Ureter (tissue), 1 donor: ENCODE measurements at places on chromosomes 1 and 21. TPM values are rescaled to one million over a fixed set of nuclear protein-coding genes. Genes with fewer than 3 reads are reported as not detected.
A peak's percentile ranks its signal among the peaks of the same experiment; 100 is the strongest.

DNA sequence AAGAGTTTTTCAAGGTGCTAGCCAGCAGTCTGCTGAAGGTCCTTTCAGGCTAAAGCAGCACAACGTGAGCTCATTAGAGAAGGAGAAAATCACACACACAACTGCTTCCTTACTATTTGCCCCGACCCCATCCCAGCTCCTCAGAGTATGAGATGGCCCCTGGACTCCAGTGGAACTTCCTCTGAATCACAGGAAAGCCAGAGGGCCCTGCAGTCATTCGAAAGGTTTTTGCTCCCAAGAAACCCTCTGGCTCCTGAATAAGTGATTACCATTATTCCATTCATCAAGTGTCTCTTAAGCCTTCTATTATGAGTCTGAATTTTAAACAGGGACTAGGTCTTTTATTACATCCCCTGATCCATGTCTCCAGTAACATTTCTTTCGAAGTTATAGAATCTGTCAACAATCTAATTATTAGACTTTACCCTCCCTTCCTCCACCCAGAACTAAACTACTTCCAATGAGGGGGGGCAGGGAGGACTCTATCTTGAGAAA lies 14.6 kb downstream of the SIPA1L2 start:
- no peak for DNase-seq

The XPR1 gene
- total RNA-seq: 66.2 TPM

GRCh38 chr1:205032508-205032907 lies 10.5 kb upstream of the CNTN2 start:
- no peak for DNase-seq

GRCh38 chr1:29551123-29551936 lies 315.0 kb downstream of the PTPRU start:
- no peak for DNase-seq

The SPSB1 gene
- total RNA-seq: 15.1 TPM

GRCh38 chr1:29708796-29709703 lies 472.7 kb downstream of the PTPRU start:
- no peak for DNase-seq

The SLC6A9 gene
- total RNA-seq: 38.3 TPM

The HOOK1 gene
- total RNA-seq: 15.9 TPM

The PDZK1IP1 gene
- total RNA-seq: 1.9 TPM

GRCh38 chr1:202034683-202035462 lies 24.5 kb downstream of the ELF3 start:
- peak; percentile 94 for DNase-seq

The LCE6A gene
- not detected for total RNA-seq

DNA sequence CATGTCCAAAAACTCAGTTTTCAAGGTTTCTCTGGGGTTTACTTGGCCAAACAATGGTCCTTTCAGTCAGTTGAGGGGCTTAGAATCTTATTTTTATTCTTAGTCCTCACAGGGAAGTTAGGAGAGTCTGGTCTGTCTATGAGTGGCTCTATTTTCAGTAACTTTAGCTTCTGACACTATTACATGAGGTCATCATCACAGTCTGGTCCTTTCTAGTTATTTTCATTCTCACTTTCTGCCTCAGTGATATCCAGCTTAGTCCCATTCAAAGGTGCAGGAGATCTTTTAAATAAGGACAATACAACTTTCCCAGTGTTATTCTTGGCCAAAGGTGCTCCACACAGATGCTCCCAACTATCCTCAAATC lies 30.0 kb upstream of the FGGY start:
- no peak for DNase-seq

DNA sequence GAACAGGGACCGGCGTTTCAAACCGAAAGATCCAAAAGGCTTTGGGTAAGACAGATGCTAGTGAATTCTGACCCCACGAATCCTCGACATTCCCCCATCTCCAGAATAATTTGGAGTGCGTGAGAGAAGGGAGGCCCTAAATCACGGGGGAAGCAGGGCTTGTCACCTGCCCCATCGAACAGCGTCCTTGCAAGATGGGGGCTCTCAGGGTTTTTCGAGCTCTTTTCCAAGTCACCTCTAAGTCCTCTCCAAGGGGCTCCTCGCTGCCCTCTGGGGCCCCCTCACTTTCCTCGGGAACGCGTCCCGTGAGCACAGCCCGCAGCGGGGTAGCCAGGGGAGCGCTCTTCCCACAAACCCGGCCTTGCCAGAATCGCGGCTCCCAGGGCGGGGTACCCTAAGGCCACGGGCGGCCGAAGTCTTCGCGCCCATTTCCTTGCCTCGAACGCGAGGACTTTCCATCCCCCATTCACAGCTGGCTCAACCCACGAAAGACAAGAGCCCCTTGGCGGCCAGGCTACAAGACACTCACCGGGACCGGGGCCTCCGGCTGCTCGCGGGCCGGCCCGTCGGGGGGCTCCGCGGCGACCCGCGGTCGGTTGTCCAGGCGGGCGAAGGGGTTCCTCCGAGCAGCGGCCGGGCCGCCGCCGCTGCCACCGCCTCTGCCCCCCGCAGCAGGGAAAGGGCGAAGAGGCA lies 546 bp downstream of the DONSON start:
- peak; percentile 50 for DNase-seq

The SELP gene
- total RNA-seq: 24.0 TPM

DNA sequence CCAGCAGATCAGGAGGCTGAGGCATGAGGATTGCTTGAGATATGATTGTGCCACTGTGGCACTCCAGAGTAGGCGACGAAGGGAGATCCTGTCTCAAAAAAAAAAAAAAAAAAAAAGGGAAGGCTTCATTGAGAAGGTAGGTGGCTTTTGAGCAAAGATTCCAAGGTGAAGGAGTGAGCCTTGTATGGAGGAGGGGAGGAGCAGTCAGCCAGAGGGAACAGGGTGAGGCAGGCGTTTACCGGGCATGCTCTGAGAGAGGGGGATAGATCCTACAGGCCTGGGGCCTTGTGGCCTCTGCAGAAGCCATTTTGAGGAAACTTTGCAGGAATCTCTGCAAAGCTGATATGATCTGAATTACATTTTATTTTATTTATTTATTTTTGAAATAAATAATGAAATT lies 5.1 kb upstream of the HDAC1 start:
- DNase-seq: no peak

DNA sequence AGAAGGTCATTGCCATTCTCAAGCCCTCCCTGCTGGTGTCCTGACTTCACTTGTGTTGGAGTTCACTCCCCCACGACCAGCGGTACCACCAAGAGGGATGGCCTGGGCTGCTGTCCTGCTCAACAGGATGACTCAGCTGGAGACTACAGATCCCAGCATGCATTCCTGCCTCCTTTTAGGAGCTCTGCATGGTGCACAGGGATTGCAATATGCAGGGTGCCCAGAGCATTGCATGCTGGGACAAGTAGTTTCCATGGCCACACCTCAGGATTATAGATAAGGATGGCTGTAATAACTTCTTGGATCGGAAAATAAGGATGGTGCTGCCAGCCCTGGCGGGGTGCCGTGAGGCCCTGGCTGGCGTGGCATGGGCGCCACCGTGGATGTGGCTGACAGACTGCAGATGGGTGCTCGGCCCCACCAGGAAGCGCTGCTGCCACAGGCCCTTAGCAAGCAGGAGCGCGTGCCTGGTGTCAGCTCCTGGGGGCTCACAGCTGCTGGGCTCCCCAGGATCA lies 150.0 kb downstream of the CASZ1 start:
- no peak for DNase-seq

The BTBD19 gene
- 8.7 TPM for total RNA-seq

The KIAA1614 gene
- total RNA-seq: 5.6 TPM

The ANGPTL3 gene
- not detected for total RNA-seq

DNA sequence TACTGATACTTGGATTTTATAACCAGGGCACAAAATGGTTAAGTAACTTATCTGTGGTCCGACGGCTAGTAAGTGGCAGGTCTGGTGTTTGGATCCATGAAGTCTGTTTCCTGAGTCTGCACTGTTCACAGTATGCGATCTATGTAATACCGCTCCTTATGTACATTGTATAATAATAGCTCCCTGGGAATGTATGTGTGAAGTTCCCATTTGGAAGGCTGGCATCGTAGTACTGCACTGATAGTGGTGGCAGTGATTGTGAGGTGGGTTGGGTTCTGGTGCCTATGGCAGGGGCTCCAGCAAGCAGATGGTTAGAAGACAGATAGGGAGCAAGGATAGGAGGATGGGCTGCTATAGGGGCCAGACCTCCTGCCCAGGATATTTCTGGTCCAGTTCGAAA lies 25.3 kb downstream of the ITSN1 start:
- no peak for DNase-seq

- no peak for DNase-seq
Observed at GRCh38 chr21:42286416-42286815, 28.8 kb downstream of the TFF3 start.

The TMPRSS2 gene
- 154 TPM for total RNA-seq

DNA sequence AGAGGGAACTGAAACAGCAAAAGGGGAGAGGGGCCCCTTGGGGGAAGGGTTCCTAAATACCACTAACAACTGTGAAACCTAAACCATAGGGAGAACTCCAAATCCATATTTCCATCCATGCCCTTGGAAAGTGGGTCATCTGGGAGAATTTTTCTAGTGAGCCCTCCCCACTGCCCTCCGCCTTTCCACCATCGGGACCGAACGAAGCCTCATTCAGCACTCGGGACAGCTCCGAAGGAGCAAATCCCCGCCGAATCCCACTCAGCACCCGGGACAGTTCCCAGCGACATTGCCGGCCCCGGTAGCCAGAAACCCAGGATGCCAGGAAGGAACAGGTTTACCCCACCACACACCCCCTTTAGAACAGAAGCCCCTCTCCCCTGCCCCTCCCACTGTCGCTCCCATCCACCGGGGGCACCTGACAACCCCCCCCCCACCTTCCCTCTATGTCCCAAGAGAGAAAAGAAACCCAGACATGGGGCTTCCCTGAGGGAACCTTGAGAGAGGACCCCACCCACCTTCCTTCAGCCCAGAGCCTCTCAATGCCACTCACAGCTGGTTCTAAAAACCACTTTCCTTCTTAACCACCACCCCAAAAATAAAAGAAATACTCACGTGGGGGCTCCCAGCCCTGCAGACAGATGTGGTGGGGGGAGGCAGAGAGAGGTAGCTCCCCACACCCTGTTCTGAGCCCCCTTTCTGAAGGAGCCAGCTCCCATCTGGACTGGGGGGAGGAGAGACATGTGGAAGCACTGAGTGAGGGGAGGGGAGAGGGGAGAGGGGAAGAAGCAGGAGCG lies 4.5 kb downstream of the DLGAP3 start:
- DNase-seq: peak; percentile 65
